CD4-positive, CD25-positive, alpha-beta regulatory T cell (primary cell): ENCODE measurements at places on chromosomes 1 and 21. TPM values are rescaled to one million over a fixed set of nuclear protein-coding genes. Genes with fewer than 3 reads are reported as not detected.
A peak's percentile ranks its signal among the peaks of the same experiment; 100 is the strongest.

LCE1E gene
- not detected for total RNA-seq

FCGR2B gene
- 1.2 TPM for total RNA-seq

ITGB3BP gene
- 11.3 TPM for total RNA-seq

OR2T29 gene
- total RNA-seq, result not detected

NBPF6 gene
- not detected for total RNA-seq

FGR gene
- 0.15 TPM for total RNA-seq

CA6 gene
- total RNA-seq, result not detected

CRYBG2 gene
- total RNA-seq, result 2.3 TPM

SYT14 gene
- total RNA-seq, result not detected

GRCh38 chr1:25649505-25650288 is 33.1 kb downstream of the MAN1C1 start:
- no peaks in the 10 kb centered on the region for H3K4me1 ChIP-seq
- H3K36me3 ChIP-seq, result no peaks in the 10 kb centered on the region
- no peak overlapping the region for H3K4me3 ChIP-seq
- no peak for DNase-seq
- H3K27me3 ChIP-seq, result no peaks in the 10 kb centered on the region
- no peak overlapping the region for H3K27ac ChIP-seq

DNA sequence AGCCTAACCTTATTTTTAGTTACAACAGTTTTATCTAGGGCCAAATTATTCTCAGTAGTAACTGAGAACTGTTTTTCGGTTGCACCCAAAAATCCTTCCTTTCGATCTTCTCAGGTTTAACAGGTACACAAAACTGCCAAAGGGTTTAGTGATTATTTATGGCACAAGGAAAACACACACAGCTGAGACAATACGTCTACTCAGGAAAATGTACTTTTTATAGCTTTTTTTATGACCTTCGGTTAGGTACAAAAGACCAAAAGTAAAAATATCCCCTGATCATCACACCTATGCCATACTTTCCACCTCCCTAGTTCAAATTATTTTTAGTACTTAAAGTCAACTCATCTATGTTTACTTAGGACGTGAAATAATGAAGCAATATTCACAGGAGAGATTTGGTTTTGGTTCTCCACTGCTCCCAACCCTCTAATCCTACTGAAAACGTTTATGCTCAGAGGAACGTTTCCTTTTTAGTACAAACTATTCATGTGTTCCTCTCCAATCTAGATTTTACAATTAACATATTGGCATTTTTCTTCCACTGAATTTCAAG is 48.7 kb downstream of the TTLL7 start:
- no peak overlapping the region for H3K27ac ChIP-seq
- no peaks in the 10 kb centered on the region for H3K4me1 ChIP-seq
- DNase-seq, result no peak
- H3K27me3 ChIP-seq, result peaks cover 4% of the 10 kb centered on the region

GRCh38 chr21:45379171-45379900 is 25.6 kb upstream of the COL18A1 start:
- DNase-seq, result no peak
- H3K4me3 ChIP-seq, result no peak overlapping the region
- H3K27ac ChIP-seq, result no peak overlapping the region
- H3K27me3 ChIP-seq, result no peaks in the 10 kb centered on the region

DNA sequence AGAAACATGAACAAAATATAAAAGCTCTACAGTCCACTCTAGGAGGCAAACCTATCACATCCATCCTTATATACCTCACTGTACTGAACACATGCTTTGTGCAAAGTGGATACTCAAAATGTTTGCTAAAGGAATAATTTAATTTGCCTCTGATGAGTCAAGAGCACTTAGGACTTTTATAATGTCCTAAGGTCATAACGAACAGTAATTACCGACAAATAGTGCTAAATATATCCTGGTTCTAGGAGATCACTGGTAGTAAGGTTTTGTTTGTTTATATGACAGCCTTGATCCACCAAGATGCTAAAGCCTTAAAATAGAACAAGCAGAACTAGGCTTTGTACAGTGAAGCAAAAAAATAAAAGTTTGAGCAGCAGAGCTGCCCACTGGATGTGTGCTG is 70.6 kb downstream of the GADD45A start:
- no peak overlapping the region for H3K27ac ChIP-seq
- no peak for DNase-seq
- no peaks in the 10 kb centered on the region for H3K36me3 ChIP-seq
- H3K27me3 ChIP-seq, result peaks cover 2% of the 10 kb centered on the region

GRCh38 chr1:219123036-219123435 is 50.6 kb upstream of the LYPLAL1 start:
- no peak overlapping the region for H3K27ac ChIP-seq
- no peaks in the 10 kb centered on the region for H3K27me3 ChIP-seq
- H3K36me3 ChIP-seq, result no peaks in the 10 kb centered on the region
- H3K4me3 ChIP-seq, result no peak overlapping the region
- no peak for DNase-seq
- H3K4me1 ChIP-seq, result no peaks in the 10 kb centered on the region

DNA sequence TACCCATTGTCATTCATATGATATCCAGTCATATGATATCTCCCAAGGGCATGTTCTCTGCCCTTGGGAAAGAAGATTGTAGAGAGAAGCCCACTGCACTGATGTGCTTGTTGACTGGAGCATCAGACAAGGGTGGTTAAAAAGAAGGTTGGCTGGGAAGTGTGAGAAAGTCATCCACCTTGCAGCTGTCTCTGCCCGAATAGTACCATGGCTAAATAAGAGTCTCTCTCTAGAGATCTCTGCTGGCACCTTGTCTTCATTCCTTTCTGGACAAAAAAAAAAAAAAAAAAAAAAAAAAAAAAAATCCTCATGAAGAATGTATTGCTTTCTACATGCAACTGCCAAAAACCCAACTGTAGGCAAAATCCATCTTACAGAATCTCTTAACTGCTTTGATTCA is 349.7 kb upstream of the ESRRG start:
- H3K27me3 ChIP-seq, result no peaks in the 10 kb centered on the region
- no peak overlapping the region for H3K27ac ChIP-seq
- H3K36me3 ChIP-seq, result no peaks in the 10 kb centered on the region

- DNase-seq, result no peak
- peaks cover 12% of the 10 kb centered on the region for H3K4me1 ChIP-seq
- no peak overlapping the region for H3K4me3 ChIP-seq
- H3K27me3 ChIP-seq, result no peaks in the 10 kb centered on the region
Observed at GRCh38 chr1:25011943-25012638, 82.0 kb upstream of the RUNX3 start.

- no peak overlapping the region for H3K27ac ChIP-seq
- H3K4me3 ChIP-seq, result no peak overlapping the region
- no peak for DNase-seq
- no peaks in the 10 kb centered on the region for H3K27me3 ChIP-seq
- H3K36me3 ChIP-seq, result no peaks in the 10 kb centered on the region
Observed at GRCh38 chr1:59692591-59692990, 122.2 kb upstream of the HOOK1 start.

- no peaks in the 10 kb centered on the region for H3K36me3 ChIP-seq
- no peaks in the 10 kb centered on the region for H3K27me3 ChIP-seq
- H3K27ac ChIP-seq, result no peak overlapping the region
- no peaks in the 10 kb centered on the region for H3K4me1 ChIP-seq
- no peak for DNase-seq
- no peak overlapping the region for H3K4me3 ChIP-seq
Observed at GRCh38 chr1:211479624-211480023, 12.3 kb downstream of the RD3 start.

DNA sequence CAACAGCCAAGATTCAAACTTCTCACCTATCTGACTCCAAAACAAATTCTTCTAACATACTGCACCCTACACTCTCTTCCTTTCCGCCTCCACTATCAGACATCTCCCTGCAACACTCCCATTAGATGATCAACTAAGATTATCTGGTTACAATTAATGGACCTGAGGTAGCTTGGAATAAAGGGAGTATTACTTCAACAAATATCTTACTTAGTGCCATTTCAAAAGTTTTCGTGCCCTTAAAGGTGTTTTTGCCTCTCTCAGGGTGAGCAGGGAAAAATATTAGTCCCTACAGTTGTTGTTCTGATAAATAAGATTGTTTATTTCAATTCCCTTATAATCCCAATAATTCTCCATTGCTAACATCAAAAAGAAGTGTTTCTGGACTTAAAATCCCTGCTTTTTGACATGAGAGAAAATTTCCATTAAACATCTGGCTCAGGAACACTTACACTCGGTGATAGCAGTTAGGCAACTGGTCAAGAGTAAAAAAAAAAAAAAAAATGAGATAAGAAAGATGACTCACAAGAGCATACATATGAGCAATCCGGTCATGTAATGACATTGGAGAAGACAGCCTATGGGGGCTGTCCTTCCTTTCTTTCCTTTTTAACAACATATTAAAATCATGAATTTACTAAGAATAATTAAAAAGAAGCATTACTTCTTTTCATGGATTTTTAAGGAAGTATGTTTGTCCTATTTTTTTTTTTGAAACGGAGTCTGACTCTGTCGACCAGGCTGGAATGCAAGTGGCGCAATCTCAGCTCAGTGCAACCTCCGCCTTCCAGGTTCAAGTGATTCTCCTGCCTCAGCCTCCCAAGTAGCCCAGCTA is 7.6 kb downstream of the RSBN1 start:
- peaks cover 68% of the 10 kb centered on the region for H3K4me1 ChIP-seq
- no peak for DNase-seq
- no peak overlapping the region for H3K27ac ChIP-seq
- no peaks in the 10 kb centered on the region for H3K27me3 ChIP-seq
- H3K36me3 ChIP-seq, result peaks cover 7% of the 10 kb centered on the region

- peak overlapping the region; percentile 37 for H3K4me3 ChIP-seq
- peaks cover 86% of the 10 kb centered on the region for H3K4me1 ChIP-seq
- H3K36me3 ChIP-seq, result no peaks in the 10 kb centered on the region
- H3K27me3 ChIP-seq, result no peaks in the 10 kb centered on the region
- H3K27ac ChIP-seq, result peak overlapping the region; percentile 93
- peak; percentile 38 for DNase-seq
Observed at GRCh38 chr1:26289158-26290059, 9.5 kb downstream of the SH3BGRL3 start.

GRCh38 chr1:80054129-80054528 is 1047.6 kb upstream of the ADGRL4 start:
- no peaks in the 10 kb centered on the region for H3K36me3 ChIP-seq
- no peak for DNase-seq
- H3K27ac ChIP-seq, result no peak overlapping the region

GRCh38 chr1:218355278-218355677 is 10.1 kb downstream of the TGFB2 start:
- DNase-seq, result no peak
- no peaks in the 10 kb centered on the region for H3K36me3 ChIP-seq
- no peaks in the 10 kb centered on the region for H3K4me1 ChIP-seq
- H3K4me3 ChIP-seq, result no peak overlapping the region
